ENCODE measurements at places on chromosomes 13 and 19.

GRCh38 chr13:74056801-74057542 is 77.2 kb downstream of the KLF12 start:
- no peak for DNase-seq

- DNase-seq = no peak
Measured at GRCh38 chr13:38386421-38386820, 36.8 kb downstream of the UFM1 start.

DNA sequence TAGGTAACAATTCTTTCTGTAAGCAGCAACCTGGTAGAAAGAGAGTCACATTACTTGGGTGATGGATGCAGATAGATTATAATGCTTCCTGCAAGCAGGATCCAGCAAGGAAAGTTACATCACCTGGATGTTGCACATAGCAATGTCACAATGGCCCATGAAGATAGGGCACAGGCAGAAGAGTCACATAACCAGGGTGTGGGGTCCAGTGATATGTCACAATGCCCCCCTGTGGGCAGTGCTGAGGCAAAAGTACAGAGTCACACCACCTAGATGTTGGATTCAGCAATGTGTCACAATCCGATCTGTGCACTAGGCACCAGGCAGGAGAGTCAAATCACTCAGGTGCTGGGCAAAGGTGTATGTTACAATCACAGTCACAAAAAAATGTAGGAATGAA is 4.0 kb upstream of the ZNF43 start:
- DNase-seq = no peak

- no peak for DNase-seq
Measured at GRCh38 chr13:63120883-63121282, 1705.2 kb upstream of the PCDH20 start.

DNA sequence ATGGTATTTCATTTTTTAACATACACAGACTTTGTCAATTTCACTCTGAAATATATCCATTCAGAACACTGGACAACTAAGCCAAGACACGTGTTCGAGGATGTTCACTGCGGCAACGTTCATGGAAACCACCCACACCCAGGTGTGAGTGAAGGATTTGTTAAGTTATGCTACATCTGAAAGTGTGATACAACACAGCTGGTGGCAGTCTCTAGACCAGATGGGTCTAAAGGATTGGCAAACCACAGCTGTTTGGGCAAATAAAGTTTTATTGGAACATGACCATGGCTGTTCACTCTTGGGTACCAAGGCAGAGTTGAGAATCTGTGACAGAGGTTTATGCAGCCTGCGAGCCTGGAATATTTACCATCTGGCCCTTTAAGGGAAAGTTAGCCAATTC is 12.0 kb downstream of the SLC7A9 start:
- no peak for DNase-seq

DNA sequence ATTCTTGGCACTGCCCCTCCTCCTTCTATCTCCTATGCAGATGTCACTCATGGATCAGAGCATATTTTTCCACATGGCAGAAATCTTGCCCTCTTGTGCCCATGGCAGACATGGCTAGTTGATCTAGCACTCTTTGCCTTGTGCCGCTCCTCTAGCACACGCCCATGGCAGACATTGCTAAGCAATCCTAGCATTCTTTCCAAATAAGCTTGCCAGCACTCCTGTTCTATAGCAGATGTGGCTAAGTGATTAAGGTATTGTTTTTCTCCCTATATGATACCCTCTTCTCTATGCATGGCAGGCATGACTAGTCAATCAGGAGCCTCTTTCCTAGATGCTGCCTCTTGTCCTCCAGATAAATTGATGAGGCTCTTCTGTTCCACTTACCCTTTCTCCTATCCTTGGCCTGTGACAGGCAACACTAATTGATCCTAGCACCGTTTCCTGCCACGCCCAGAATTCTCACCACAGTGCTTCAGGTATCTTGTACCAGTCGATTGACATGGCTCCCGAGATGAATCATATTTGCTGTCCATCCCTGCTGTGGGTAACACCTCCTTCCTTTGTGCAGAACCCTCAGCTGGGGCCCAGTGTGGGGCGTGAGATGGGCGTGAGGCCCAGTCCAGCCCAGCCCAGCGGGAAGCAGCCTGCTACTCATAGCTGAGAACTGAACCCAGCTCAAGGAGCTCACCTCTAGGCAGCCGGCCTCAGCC is 26.9 kb downstream of the TMED1 start:
- peak; percentile 15 for DNase-seq

DNA sequence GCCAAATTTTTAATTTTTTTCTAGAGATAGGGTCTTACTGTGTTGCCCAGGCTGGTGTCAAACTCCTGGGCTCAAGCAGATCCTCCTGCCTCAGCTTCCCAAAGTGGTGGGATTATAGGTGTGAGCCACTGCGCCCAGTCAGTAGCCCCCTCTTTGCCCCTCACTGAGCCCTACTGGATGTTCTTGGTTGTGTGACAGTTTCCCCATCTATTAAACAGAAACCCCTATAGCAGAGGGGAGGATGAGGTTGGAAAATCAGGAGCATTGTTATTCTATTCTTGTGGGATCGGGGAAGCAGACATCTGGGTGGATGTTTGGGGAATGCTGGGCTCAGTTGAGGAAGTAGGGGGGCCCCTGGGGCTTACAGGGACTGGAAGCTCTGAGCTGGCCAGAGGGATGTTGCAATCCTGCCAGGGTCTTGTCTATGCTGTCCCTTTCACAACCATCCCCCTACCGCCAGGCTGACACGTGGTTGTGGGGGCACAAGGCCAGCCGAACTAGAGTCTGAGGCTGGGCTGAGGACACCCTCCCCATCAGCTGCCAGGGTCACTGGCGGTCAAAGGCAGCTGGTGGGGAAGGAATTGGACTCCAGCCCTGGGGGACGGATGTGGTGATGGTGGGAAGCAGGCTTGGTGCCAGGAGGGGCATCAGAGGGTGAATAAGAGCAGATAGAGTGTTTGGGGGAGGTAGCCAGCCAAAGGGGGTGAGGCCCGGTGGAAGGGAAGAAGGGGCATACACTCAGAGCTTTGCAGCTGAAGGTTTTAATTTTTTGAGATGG is 10.9 kb downstream of the APOC1 start:
- no peak for DNase-seq

DNA sequence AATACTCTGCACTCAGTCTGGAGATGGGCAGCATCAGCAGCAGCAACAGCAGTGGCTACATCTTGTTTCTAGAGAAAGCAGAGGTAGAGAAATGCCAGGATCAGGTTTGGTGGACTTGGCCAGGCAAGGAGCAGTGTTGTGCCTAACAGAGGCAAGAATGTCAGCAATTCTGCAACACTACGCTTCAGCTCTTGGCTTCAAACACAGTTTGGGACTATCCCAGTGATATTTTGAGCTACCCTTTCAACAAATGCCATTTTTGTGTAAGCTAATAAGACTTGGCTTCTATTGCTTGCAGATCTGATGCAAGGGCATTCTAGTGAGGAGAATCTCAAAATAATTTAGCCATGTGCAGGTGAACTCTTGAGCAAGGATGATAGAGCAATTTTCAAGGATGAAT is 271.3 kb downstream of the PCDH20 start:
- no peak for DNase-seq

- DNase-seq = no peak
Measured at GRCh38 chr13:46639033-46639981, 86.3 kb downstream of the LRCH1 start.

- DNase-seq = no peak
Measured at GRCh38 chr13:99974296-99974938, 2.9 kb upstream of the ZIC5 start.

DNA sequence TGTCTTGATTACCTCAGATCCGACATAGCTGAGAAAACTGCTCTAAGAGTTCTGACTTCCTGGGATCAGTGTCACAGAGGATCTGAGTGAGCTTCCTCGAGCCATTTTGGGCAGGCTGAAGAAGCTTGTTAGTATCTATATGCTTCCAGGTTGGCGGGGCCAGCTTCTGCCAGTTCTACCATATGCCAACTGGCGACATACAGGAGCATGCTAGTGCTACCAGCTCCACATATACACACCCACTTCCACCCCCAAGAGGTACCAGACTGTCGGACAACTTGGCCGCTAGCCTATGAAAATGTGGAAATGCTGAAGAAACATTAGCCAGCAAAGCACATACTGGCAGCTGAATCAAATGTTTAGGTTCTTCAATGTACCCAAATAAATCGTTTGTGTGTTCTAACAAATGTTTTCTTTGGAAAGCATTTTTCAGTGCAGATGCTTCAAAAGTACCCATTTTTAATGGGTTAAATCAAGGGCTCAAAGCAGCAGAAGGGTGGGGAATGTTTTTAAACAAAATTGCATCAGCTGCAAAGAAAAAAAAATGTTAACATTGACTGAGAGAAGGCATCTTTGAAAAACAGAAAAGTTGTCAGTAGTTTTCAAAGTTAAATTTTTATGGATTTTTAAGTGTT is 163.7 kb downstream of the KLF12 start:
- DNase-seq = no peak

- no peak for DNase-seq
Measured at GRCh38 chr13:24734950-24735349, 29.0 kb upstream of the RNF17 start.

GRCh38 chr13:103772576-103772975 is 706.4 kb upstream of the SLC10A2 start:
- no peak for DNase-seq

- no peak for DNase-seq
Measured at GRCh38 chr13:35764326-35765015, 288.0 kb upstream of the MAB21L1 start.

DNA sequence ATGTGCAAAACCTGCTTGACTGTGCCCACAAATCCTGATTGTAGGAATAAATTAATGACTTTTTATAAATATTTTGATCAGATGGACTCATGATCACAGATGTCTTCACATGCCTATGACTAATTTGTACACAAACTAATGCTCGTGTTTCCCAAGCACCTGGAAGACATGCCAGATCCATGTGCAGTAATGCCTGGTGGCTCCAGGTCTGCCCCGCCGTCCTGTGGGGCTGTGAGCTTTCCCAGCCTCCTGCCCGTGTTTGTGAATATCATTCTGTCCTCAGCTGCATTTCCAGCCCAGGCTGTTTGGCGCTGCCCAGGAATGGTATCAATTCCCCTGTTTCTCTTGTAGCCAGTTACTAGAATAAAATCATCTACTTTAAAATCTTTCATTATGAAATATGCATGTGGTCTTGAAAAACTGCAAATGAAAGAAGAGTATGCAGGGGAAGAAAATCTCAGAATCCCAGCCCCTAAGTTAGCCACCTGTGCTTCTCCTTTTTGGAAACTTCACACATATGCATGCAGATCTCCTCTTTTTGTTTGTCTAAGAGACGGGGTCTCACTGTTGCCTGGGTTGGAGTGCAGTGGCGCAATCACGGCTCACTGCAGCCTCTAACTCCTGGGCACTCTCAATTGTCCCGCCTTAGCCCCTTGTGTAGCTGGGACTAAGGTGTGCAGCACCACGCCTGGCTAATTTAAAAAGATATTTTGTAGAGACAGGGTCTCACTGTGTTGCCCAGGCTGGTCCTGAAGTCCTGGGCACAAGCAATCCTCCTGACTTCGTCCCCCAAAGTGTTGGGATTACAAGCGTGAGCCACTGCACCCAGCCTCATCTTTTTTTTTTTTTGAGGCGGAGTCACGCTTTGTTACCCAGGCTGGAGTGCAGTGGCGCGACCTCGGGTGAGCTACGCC is 6.2 kb downstream of the RPL28 start:
- no peak for DNase-seq

DNA sequence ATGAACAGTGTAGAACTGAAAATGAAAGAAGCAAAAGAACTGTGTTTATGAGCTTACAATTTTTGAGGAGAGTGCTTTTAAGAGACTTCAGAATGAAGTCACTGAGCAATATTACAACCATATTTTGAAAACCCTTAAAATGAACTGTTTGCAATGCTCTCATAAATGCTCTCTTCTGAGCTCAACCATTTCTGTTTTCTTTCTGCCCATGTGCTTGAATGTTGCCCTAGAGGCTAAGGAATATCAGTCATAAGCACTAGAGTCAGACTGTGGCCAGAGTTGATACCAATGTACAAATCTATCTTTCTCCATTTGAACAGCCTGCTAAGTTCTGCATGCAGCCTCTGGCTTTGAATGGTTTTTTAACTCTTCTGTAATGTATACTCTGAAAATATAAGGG is 1092.8 kb downstream of the PCDH9 start:
- no peak for DNase-seq
